ENCODE measurements at places on chromosomes 5 and 9.
A peak's percentile ranks its signal among the peaks of the same experiment; 100 is the strongest.

DNA sequence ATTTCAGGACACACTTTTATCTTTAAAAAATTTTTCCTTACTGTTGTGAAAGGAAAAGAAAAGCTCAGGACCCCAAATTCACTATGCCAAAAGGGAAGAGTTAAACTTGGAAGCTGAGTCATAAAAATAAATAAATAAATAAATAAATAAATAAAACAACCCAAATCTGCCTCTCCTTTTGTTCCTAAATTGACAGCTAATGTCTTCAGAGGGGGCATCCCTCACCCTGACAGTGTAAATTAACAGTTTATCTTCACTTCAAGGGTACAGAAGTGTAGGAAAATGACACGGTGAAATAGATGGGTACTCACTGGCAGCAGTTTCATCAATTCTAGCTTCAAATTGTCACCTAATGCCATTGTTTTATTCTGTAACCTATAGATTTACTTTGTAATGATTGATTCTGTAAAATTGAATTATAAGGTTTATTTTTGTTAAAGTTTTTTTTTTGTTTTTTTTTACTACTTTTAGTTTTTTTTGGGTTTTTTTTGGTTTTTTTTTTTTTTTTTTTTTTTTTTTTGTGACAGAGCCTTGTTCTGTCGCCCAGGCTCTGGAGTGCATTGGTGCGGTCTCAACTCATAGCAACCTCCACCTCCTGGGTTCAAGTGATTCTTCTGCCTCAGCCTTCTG is 18.5 kb upstream of the ANXA1 start:
- no peak for DNase-seq

- DNase-seq: no peak
Observed at GRCh38 chr9:33294670-33295432, 4.5 kb downstream of the NFX1 start.

GRCh38 chr9:98678244-98678842 is 30.4 kb downstream of the GABBR2 start:
- peak; percentile 5 for DNase-seq

DNA sequence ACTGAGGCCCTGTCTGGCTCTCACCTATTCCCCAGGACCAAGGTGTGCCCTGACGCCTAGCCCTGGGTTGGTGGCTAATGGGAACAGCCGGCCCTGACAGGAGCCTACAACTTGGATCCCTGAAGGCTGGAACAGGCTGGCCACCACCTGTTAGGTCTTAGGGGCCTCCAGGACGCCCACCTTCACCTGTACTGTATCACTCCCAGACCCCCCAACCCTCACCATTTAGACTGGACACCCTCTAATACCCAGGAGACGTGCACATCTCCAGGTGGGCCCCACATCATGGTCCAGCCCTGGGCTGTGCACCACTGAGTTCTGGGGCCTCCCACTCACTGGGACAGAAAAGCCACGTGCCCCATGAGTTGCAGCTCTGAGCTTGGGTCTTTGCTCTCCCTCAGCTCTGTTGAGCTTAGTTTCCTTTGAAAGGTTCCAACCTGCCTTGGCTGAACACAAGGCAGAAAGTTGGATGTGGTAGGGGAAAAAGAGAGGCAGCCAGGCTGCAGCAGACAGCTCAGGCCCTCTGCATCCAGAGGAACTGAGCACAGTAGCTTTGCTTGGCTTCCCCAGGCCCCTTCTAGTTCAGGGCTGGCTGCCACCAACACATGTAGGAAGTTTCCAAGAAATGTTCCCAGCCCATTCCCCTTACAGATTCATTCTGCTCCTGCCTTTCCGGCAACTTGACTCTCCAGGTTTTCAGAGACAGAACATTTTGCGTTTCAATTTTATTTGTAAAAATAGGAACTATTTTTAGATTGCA is 116.8 kb upstream of the TBC1D2 start:
- no peak for DNase-seq

DNA sequence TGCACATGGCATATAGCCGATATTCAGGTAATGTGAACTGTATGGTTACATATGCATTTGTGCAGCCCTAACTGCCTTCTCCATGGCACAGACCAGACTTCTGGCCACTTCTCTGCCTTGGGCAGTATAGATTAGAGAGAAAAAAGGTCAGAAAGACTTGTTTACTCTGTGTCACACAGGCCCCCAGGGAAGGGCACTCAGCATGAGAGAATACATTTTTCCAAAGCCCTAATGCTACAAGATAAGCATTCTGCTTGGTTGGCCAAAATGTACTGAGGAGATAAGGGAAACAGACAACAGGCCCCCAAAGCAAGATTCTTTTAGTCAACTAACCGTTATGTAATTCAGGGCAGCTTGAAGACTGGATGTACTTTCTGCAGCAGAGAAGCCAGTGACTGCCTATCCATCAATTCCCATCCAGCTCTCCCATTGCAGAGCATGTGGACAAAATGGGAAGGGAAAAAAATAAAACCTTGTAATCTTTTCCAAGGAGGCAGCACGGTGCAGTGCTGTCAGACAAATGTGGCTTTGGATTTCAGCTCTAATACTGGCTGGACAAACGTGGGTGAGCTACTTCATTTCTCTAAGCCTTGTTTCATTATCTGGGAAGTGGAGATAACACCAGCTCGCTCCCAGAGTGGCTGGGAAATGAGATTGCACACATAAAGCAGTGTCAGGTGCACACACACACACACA is 205.9 kb downstream of the NSG2 start:
- DNase-seq: no peak

DNA sequence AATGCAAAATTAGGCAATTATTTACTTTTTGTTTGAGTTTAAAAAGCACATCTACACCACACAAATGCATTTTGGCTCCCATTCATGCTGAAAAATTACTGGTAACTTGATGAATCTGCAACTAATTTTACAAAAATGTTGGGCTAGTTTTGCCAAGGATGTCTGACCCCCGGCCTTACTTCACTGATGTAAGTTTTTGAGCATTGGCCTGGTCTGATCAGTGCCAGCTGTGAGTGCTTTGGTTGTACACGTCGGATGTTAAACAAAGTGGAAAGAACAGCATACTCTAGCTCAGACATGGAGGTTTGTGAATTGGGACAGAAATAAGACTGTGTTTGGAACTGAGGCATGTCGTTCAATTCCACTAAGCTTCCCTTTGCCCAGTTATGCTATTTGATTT is 1044.2 kb downstream of the TLE4 start:
- DNase-seq: no peak

DNA sequence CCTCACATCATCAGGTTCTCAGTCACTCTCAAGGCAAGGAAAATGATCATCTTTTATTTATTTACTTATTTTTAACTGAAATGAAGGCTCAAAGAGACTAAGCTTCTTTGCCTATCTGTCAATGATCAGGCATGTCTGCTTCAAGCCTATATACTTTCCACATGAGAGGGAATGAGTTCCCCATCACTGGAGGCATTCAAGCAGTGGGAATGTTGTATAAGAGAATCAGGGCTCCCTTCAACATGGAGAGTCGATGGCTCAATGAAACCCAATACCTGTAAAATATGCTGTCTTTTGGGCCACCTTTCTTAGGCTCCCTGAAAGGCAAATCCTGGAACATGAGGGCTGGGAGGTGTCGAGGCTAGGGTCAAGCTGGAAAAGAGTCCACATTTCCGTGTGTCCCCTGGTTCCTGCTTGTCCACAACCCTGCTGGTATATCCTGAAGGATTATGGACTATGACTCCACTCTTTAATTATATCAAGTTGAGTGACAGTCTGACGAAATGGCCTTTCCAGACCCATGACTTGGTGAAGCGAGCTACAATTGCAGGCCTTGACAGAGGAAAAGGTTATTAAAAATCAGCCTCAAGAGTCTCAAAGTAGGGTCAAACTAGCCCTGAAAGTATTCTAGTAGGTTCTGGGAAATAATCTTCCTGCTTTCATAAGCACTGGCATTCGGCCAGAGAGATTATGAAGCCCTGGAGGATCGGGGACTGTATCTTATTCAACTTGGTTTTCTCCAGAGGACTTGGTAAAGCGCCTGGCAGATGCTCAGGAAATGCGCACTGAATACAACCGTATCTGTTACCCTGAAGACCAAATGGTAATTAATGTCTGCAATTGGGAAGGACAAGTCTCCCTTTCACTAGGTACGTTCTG is 145.9 kb upstream of the TBC1D2 start:
- no peak for DNase-seq

DNA sequence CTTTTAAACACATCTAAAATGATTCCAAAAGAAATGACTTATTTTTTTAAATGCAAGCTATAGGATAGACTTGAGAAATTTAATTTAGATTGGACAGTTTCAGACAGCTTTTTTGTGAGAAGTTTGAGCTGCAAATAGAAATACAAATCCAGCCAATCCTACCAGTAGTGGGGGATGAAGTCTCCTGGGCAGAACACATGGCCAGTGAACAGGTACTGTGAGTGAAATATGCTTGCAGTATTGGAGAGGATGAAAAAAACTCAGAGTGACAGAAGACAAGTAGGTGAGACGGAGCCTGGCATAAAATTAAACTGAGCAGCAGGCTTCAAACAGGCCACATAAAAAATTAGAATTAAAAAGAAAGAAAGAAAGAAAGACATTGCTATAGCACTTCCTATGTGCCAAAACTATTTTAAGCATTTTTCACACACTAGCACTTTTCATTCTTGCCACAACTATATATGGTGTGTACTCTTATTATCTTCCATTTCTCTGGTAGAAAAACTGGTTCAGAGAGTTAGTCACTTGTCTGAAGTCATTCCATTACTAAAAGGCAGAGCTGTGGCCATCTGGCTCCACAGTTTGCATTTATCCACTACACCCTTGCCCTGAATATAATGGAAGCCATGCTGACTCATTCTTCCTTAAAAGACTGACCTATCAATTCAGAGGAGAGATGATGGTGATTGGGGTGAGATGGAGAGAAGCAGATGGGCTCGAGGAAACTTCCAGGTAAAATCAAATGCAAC is 310.2 kb upstream of the CTNND2 start:
- DNase-seq: no peak

GRCh38 chr9:75414371-75415160 is 326.3 kb downstream of the OSTF1 start:
- no peak for DNase-seq

DNA sequence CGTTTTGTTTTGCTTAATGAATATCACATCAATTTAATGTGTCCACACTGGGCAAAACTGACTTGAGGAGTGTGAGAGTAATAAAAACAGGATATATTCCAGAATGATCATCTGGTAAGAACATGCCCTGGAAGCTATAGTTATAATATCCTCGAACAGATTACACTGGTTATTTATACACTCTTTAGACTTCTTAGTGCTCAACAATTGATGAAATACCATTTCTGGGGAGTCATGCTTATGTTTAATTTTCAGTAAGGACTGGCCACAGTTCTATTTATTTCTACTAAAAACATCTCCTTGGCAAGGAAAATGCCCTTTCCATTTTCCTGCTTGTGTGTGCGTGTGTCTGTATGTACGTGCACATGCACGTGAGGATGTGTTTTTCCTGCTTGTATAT is 205.0 kb downstream of the TRIO start:
- DNase-seq: no peak

DNA sequence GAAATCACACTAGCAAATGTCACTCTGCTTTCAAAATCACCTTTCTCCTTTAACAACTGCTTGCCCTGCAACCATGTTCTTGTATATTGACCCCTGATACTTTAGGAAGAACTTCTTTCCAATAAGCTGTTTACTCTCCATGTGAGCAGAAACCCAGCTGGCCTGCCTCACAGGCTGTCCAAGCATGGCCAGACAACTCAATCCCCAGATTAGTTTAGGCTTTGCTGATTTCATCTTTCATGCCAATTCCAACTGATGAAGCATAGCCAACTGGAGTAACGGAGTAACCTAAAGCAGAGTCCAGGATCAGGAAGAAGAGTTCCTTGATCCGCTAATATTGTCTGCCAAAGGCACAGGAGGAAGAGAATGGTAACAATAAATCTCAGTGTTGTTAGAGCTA is 56.7 kb upstream of the HTR1A start:
- no peak for DNase-seq

GRCh38 chr5:40762705-40763104 is 6.9 kb upstream of the TTC33 start:
- no peak for DNase-seq

DNA sequence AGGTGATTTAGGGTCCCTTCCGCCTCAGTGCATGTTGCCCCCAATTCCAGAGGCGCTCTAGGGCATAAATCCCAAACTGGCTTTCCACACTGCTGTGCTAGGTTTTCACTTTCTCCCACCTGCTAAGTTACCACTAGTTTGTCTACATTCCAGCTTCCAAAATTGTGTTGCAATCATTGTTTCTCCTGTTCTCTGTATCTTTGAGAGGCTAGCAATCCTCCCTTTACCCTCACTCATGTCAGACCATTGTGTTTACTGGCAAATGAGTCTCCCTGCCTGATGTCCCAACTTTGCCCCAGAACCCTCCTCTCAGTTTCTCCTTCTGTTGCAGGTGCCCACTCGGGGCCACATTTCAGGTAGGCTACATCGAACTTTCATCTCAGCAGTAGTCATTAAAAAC is 221.3 kb downstream of the PDZD2 start:
- no peak for DNase-seq

GRCh38 chr9:131270171-131271015 is 5.9 kb downstream of the FAM78A start:
- peak; percentile 75 for DNase-seq

- DNase-seq: no peak
Observed at GRCh38 chr5:146836226-146836842, 42.2 kb downstream of the PPP2R2B start.

DNA sequence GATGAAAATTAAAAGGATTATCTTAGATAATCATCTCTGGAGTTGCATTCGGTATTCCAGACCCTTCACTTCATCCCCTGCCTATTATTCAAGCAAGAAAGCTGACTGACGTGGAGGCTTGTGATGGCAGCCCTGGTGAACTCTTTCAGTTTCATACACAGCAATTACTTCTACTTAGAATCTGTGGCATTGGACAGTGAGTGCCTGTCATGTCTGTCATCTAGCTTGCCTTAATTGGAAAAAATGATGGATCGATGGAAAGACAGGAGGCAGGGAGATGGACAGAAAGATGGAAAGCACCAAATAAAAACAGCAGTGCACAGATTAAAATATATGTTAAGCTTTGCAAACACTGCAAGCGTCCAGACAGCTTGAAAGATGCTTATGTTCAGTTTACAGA is 1371.0 kb upstream of the CDH6 start:
- DNase-seq: no peak

GRCh38 chr9:35854091-35854762 is 16.0 kb downstream of the OR13J1 start:
- DNase-seq: no peak

Data from activated CD4-positive, alpha-beta T cell treated with anti-CD3 and anti-CD28 coated beads, Interleukin-2, amount 50 U/mL, for 48 hours (primary cell).